ENCODE measurements at places on chromosomes 6 and 20. TPM values are rescaled to one million over a fixed set of nuclear protein-coding genes. Genes with fewer than 3 reads are reported as not detected.
A peak's percentile ranks its signal among the peaks of the same experiment; 100 is the strongest.

DNA sequence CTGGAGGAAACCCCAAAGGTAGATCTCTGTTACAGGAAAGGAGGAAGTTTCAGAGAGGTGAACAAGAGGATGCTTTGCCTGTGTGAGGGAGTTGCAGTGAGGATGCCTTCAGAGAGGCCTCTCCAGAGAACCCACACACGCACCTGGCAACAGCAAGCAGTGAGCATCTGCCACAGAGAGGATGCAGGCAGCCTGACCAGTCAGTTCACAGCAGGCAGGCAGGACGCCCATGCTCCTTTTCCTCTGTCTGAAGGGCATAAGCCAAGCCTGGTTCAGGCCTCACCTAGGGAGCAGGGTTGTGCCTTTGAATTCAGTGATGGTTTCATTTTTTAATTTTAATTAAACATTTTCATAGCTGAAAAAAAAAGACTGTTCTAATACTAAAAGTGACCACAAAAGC lies 346.0 kb upstream of the MARCKS start:
- DNase-seq, result no peak

GRCh38 chr6:151436300-151436699 lies 15.6 kb downstream of the RMND1 start:
- no peak for DNase-seq

DNA sequence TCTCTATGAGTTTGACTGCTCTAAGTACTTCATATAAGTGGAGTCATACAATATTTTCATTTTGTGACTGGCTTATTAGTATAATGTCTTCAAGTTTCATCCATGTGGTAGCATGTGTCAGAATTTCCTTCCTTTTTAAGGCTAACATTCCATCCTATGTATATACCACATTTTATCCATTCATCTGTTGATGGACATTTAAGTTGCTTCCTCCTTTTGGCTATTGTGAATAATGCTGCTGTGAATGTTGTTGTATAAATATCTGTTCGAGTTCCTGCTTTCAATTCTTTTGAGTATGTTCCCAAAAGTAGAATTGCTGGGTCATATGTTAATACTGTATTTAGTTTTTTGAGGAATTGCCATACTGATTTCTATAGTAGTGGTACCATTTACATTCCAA lies 79.5 kb downstream of the PTPRA start:
- no peak for DNase-seq

DNA sequence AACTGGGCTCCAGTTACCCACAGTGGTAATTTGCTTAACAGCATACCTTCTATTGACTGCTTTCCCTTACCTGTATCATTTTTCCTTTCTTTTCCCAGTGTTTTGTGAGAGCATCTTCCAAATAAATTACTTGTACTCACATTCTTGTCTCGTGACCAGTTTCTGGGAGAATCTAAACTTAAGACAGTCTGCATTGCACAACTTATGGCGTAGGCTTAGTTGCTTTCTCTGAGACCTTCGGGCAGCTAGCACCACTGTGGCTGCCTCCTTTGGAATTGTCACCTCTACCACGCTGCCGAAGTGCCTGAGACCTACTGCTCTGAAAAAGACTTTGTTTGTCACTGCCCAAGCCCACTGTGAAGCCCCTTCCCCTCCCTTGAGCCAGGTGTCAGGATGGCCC lies 188.1 kb upstream of the BMP2 start:
- DNase-seq, result no peak

GRCh38 chr6:33732385-33732784 lies 14.3 kb downstream of the IP6K3 start:
- no peak for DNase-seq

- no peak for DNase-seq
Observed at GRCh38 chr20:1124421-1124820, 6.0 kb downstream of the PSMF1 start.

DNA sequence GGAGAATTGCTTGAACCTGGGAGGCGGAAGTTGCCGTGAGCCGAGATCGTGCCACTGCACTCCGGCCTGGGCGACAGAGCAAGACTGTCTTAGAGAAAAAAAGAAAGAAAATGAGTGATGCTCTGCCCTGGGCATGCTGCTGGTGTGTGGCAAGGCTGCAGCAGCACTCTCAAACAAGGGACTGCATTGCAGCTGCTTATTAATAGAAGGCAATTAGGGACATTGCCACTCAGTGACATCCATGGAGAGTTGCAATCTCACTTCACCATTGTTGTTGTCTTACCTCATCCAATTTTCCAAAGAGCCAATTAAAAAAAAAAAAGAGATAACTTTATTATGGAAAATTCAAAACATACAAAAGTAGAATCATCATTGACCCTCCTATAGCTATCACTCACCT lies 131.1 kb downstream of the LRRC1 start:
- no peak for DNase-seq

GRCh38 chr6:112931832-112932231 lies 584.7 kb downstream of the RFPL4B start:
- DNase-seq, result peak; percentile 90

DNA sequence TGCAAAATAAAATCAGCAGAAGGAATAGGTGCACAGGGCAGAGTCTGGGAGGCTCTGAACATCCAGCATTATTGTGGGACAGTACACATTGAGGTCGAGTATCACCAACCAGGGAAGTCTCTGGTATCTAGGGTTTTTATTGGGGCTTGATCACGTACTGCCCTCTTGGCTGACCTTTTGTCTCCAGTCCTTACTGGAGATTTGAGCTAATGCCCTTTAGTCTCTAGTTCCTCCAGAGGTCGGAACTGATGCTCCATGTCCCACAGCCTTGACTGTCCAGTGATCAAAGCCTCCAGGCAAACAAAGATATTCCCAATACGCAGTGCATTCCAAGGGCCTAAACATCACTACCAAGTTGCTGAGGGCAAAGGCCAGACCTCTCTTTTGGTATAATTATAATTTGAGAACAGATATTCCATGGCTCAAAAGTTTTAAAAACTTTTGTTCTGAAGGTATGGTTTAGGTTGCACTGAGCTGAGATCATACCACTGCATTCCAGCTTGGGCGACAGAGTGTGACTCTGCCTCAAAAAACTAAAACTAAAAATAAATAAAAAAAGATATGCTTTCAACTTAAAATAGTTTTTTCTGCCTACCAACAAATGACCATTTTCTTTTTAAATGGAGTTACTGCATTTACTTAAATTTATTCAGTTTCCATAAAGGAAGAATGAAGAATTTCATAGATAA lies 56.9 kb upstream of the DYNLRB1 start:
- peak; percentile 15 for DNase-seq

- no peak for DNase-seq
Observed at GRCh38 chr6:85044361-85044760, 280.0 kb upstream of the TBX18 start.

GRCh38 chr6:122657601-122658000 lies 47.4 kb downstream of the PKIB start:
- DNase-seq, result peak; percentile 74

- DNase-seq, result peak; percentile 33
Observed at GRCh38 chr6:144566868-144567615, 281.9 kb downstream of the UTRN start.

DNA sequence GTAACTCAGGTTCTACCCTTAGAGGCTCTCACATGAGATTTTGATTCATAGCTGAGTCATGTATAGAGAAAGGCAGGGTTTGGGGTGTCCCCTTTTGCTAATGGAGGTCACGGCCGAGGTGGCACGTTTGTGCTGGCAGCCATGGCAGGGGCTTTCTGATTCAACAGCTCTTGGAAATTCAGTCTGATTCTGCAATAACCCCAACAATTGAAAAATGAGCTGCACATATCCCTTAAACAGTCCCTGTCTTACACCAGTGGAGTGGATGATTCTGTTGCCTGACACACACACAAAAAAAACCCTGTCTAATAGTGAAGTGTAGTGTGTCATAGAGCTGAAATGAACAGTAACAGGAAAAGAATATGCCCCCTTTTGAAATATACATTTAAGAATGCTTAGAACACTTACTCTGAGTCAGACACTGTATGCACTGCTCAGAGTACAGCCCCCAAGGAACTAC lies 40.4 kb upstream of the ARG1 start:
- no peak for DNase-seq

- DNase-seq, result no peak
Observed at GRCh38 chr20:61192337-61192950, 59.6 kb upstream of the CDH4 start.

The NDRG3 gene
- polyA plus RNA-seq, result 37.8 TPM

The SUN5 gene
- not detected for polyA plus RNA-seq

The FERMT1 gene
- 4.6 TPM for polyA plus RNA-seq

The SIRPD gene
- not detected for polyA plus RNA-seq

The SAPCD1 gene
- 1.3 TPM for polyA plus RNA-seq

The TRDN gene
- not detected for polyA plus RNA-seq

The VNN1 gene
- polyA plus RNA-seq, result not detected

The SEMG1 gene
- polyA plus RNA-seq, result not detected

The SAMD3 gene
- 3.9 TPM for polyA plus RNA-seq

The TCP11 gene
- polyA plus RNA-seq, result 0.16 TPM

The HLA-DRB5 gene
- polyA plus RNA-seq, result not detected

The HIVEP1 gene
- polyA plus RNA-seq, result 12.6 TPM

The LY6G6D gene
- polyA plus RNA-seq, result not detected

The PAK5 gene
- not detected for polyA plus RNA-seq

Data from fibroblast of lung (primary cell).